ENCODE measurements at places on chromosomes 7 and 10.
A peak's percentile ranks its signal among the peaks of the same experiment; 100 is the strongest.

GRCh38 chr7:157529768-157530560, 193.2 kb downstream of the DNAJB6 start:
- no peak for DNase-seq

DNA sequence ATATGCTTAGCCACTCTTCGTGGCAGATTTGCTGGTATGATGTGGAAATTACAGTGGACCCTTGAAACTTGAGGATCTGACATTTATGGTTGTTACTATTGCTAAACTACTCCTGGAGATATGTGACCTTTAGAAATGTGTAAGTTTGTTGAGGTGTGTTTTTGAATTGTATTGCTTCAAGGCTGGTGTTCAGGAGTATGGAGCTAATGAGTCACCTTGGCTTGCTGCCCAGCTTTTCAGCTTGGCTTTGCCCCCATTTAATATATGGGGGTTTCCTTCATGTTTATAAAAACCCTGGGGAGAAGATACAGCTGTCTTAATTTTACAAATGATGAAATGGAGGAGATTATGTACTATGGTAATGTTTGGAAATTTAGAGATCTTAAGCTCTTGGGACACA, 11.6 kb downstream of the HBP1 start:
- peak; percentile 50 for DNase-seq

DNA sequence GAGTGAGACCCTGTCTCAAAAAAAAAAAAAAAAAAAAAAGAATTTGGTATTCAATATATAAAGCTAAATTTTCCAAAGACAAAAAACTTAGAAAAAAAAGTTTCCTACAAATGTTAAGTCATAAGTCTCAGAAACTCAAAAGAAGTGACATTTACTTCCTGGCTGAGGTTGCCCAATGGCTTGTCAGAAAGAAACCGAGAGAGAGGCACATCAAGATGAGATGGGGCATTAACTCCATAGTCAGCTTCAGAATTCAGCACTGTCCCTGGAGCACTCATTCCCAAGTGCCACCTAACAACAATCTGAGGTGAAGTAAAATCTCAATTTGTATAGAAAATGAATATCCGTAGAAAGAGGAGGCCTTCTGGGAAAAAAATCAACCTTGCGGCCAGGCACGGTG, 6.8 kb upstream of the SPOCK2 start:
- DNase-seq = no peak

- DNase-seq = no peak
These were observed 137.7 kb upstream of the TEX47 start for GRCh38 chr7:88933285-88933684.

GRCh38 chr7:33725111-33726025, 180.0 kb upstream of the BMPER start:
- no peak for DNase-seq

DNA sequence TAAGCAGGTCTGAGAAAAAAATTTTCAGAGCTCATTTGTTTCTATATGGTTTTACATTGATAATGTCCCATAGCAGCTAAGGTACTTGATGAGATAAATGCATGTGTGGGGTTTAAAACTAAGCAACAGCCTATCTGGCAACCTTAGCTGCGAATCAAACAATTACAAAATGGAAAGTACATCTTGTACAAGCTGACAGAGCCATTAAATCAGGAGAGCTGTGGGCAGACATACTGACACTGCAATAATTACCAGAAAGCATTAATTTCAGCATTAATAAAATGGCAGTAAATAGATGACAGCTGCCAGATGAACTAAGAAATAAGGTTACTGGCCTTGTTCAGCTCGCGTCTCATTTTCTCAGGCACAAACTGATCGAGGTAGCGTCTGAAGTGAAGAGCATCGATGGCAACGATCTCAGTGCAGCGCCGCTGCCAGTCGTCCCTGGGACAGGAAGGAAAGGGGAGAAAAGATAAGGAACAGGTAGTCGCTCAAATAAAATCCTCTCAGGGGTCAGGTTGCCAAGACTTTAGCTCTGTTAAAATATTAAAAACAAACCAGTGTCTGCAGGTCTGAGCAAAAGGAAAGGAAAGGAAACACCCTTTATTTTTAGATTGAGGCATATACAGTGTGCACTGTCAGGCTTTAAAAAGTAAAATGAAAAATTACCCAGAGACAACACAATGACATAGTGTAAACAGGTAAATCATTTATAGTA, 79.7 kb upstream of the OGDHL start:
- DNase-seq = no peak

DNA sequence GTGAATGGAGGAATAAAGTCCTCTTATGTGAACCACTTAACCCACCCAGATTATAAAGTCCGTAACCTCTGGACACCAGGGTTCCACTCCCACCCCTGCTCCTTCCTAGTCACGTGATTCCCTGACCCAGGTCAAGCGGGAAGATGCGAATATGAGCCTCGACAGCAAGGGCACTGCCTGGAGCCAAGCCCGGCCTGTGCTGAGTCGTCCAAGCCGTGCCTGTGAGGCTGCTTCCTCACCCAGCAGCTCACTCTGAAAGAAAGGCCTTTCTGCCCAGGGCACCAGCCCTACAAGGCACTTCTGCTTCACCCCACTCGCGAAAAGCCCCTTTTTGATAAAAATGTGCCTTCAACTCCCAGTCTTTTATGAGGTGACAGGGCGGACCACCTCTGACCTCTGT, 85.8 kb downstream of the CYTH3 start:
- no peak for DNase-seq

DNA sequence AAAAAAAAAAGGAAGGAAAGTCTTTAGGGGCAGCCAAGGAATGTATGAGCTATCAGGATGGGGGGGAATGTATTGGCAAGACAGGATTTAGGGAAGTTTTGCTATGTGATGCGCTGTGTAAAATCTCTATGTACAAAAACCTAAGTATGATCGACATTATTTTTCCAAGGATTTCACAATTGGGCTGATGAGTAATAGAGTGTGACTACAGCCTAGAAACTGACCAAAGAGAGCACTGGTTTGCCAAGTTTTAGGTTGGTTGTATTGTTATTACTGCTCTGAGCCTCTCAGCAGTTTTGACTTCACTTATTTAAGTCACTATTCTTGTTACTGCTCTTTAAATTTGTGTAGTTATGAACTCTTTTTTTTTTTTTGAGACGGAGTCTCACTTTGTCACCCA, 107.3 kb downstream of the NRCAM start:
- no peak for DNase-seq

GRCh38 chr10:115981081-115981480, 291.9 kb downstream of the GFRA1 start:
- no peak for DNase-seq

DNA sequence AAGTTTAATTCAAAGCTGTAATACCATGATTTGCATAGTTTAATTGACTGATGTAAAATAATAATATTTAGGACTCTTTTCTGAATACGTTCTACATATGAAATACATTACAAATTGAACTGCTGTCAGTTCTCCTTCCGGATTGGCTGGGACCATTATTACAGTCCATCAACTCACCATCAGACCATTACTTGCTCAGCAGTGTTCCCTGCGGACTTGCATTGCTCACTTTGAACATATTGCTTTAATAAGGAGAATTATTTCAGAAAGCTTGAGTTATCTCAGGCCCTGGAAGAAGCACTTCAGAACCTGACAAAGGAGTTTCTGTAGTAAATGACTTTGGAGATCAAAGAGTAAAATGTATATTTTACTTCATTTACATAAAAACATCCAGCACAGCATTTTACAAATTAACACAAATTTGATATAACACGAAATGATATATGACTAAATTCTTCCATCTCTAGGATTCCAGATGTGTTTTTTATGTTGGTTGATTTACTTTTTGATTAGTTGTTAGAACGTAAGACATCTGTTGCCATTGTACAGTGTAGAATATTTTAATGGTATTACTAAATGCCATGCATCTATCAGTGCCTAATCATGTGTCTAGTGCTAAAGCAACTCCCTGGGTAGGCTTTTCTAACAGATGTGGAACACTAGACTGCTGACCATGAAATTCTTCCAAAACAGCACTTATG, 418.5 kb upstream of the SEMA3A start:
- DNase-seq = no peak

DNA sequence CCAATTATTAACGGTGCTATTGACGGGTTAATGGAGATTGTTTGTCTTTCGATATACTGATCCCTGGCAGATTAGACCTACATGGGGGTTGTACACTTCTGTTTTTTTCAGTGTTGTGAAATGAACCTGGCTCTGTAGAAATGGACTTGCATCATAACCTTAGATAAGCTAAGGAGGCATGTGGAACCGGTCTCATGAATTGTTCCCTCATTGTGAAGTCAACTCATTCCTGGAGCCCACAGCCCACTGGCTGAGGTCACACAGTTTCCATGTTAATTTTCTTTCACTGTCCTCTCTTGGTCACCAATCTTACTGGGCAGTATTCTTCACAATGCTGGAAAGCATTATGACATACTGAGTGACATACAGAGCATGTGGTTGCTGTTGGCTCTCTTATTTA, 202.8 kb downstream of the BMPER start:
- no peak for DNase-seq
